ENCODE measurements at places on chromosomes 5 and 9. TPM values are rescaled to one million over a fixed set of nuclear protein-coding genes. Genes with fewer than 3 reads are reported as not detected.

The OBP2B gene
- not detected for total RNA-seq

The PCDHA13 gene
- total RNA-seq = not detected

- no peak for DNase-seq
Observed at GRCh38 chr5:81145329-81145935, 87.7 kb upstream of the CKMT2 start.

DNA sequence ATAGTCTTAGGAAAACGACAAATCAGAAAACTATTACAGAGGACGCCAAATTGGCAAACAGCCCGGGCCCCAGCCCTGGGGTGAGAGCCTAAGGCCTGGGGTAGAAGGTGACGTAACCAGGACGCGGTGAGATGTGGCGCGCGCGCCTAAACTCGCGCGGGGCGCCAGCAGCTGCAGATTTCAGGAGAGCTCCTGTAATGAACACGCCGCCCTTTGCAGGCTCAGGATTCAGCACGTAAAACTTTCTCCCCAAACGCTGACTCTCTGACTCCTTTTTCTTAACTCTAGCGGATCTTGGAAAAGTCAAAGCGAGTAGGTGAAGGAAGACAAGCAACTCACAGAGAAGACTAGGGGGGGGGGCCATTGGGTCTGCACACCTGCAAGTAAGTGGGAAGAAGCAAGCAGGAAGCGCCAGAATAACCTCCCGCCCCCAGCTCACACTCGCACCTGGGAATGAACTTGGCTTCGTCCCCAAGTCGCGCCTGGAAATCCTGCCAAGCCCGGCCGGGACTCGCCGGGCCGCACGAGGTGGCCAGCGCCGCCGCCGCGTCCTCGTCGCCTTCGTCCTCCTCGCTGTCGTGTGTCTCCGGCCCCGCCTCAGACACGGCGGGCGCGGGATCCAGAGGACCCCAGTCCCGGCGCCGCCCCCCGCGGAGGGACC, 822 bp downstream of the RASEF start:
- DNase-seq = no peak

DNA sequence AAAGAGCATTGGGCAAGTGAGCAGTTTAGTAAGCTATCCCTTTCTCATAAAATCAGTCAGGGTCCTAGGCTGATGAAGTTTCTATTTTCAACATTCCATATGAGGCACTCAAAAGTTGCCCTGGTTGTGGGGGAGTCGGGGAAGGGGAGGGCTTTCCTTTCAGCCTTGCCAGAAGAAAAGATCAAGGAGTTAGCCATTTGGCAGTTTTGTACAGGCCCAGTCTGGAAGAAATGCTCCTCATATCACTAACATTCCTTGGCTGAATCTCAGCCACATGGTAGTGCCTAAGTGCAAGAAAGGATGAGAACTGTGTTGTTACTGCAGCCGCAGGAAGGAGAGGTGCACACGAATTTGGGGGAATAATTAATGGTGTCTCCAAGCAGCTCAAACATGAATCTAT, 60.8 kb downstream of the ZNF474 start:
- no peak for DNase-seq

- no peak for DNase-seq
Observed at GRCh38 chr5:7105358-7105757, 290.6 kb upstream of the ADCY2 start.

- no peak for DNase-seq
Observed at GRCh38 chr9:127567035-127567729, 44.9 kb upstream of the STXBP1 start.

GRCh38 chr5:27773166-27773565, 734.8 kb upstream of the CDH9 start:
- DNase-seq = no peak

Measured in activated CD8-positive, alpha-beta memory T cell treated with anti-CD3 and anti-CD28 coated beads, Interleukin-2, amount 10 ng/mL, durations not matched to agents 7 days and 5 days (primary cell).